ENCODE measurements at places on chromosomes 3 and 15.

- no peak for DNase-seq
These were observed 10.9 kb downstream of the LINGO1 start for GRCh38 chr15:77621847-77622208.

DNA sequence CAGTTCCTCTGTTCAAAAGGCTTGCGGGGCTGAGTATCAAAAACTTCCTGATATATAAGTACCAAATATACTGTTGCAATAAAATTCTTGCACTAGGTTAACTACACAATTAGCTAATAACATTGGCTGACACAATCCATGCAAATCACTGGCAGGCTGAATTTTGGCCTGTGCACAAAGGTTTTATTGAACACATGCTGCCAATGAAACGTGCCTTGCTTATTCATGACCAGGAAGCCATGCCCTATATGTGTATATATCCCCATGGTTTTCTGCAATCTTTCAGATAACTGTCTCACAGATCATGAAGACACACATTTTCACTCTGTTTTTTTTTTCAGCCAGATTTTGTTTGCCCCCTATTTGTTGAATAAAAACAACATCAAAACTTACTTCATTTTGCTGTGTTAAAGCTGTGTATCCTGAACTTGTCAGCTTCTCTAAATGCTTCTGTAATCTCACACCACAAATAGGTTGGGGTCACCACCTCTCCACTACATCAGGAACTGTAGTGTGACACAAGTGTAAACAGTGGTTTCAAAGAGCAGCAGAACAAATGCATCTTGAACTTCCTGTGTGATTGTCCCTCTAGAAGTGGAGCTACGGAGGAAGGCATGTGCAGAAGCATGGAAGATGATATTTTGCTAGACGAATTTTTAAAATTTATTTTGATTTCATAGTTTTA, 920.7 kb upstream of the NR2F2 start:
- no peak for DNase-seq

GRCh38 chr3:186432189-186432588, 70.2 kb upstream of the DGKG start:
- DNase-seq: no peak

DNA sequence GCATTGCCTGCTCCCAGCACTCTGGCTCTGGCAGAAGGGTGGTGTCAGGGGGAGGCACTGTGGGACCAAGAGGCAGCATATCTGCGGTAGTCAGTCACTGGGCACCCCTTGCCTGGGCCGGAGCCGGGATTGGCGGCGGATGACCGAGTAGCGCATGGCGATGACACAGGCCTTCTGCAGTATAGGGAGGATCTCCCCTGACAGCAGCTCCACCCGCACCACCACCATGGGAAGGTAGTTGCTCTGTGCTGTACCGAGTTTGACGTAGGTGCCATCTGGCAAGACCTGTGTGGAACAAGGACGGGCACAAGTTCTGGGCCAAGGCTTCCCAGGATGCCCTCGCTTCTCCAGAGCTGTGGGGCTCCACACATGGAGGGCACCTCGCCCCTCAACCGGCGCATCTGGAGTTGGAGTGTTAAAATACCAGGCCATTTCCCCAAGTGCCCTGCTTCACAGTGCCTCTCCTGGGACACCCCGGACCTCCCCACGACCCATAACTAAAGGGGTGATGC, 6.6 kb downstream of the ACOX2 start:
- no peak for DNase-seq

GRCh38 chr3:18354701-18355100, 70.4 kb downstream of the SATB1 start:
- no peak for DNase-seq

Data from NCI-H460 (cell line).